ENCODE measurements at places on chromosomes 1 and 21.
A peak's percentile ranks its signal among the peaks of the same experiment; 100 is the strongest.

- DNase-seq = no peak
Measured at GRCh38 chr1:224859651-224860050, 69.8 kb upstream of the DNAH14 start.

- peak; percentile 61 for DNase-seq
Measured at GRCh38 chr1:78649628-78650027, at the start of gene IFI44. Gene IFI44 (plus strand): TSS chr1:78649831. CDS start chr1:78650196, 365 bp downstream.

- DNase-seq = no peak
Measured at GRCh38 chr1:63381741-63382140, 14.3 kb downstream of the ALG6 start.

DNA sequence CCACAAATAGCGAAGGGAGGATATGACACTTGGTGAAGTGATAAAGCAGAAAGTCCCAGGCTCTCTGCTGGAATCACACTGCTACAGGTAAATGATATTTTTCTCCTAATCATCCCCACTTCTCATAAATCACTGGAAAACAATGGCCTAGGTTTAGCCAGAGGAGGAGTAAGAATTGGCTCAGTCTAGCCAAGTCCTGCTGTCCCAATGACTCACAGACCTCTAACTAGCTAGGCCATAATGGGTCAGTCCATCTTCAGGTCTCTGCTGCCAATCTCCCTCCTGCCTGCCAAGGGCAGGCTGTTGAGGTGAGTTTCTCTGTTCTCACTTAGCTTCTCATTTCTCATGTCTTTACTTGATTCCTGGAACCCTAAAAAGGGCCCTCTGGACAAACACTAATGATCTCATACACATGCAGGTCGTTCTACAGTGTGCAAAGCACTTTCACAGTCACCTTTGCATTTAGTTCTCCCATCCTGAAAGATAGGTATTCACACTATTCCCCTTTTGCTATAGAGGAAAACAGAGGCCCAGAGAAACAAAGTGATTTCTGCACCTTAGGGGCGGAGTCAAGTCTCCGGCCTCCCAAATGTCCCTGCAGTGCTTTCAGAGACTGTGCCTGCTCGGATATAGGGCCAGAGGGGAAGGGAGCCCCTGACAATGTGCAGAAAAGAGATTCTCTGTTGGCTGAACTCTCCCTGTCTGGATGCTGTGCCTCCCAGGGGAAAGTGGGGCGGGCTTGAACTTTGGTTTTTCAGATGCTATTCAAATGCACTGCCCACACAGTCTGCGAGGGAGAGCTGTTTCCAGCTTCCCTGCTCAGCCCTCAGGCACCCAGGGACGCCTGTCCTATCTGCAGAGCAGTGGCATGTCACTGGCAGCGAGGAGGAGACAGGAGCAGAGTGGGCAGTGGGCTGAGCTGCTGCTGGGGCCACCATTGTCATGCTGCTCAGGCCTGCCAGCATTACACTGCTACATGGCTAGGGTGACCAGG is 3.9 kb upstream of the CDK18 start:
- DNase-seq = no peak

DNA sequence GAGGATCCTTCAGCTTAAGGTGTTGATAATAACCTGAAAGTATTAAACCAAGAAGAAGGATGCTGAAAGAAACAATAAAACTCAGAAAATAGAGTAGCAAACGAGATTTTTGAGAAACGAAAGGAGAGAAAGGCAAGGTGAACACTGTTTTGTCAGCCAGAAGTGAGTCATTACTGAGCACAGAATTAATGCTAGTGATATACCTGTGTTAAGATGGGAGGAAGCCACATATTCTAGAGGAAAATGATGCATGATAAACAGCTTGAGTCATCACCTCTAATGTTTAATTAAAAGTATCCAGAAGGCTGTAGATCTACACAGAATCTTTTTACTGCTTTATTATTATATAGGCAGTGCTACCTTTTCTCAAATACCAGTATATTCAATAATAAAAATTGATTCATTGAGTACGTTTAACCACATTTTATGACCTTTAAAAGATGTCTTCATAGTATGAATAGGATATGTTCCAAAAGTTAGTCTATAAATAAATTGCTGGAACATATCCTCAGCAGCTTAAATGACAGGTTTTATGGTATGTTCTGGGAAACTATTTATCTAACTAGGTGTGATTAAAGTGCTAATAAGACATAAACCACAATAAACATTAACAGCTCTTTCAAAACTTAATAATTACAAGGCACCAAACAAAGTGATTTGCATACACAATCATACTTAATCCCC is 10.3 kb downstream of the SH3GLB1 start:
- no peak for DNase-seq

DNA sequence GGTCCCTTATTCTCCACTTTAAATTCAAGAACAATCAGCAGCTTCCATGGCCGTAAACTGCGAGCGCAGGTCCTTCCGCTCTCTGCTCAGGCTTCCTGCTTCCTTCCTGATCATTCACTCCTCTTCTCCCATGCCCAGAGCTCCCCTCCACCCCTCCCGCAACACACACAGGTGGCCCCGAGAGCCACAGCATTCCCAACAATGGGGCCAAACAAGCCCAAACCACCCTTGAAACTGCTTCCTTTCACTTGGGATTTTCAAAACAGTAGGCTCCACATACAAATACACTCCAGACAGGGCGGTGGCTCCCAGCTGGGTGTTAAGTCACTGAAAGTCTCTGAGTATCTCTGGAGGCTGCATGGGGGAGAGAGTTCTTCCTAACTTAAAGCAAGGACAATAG is 11.4 kb downstream of the FAM89A start:
- no peak for DNase-seq

DNA sequence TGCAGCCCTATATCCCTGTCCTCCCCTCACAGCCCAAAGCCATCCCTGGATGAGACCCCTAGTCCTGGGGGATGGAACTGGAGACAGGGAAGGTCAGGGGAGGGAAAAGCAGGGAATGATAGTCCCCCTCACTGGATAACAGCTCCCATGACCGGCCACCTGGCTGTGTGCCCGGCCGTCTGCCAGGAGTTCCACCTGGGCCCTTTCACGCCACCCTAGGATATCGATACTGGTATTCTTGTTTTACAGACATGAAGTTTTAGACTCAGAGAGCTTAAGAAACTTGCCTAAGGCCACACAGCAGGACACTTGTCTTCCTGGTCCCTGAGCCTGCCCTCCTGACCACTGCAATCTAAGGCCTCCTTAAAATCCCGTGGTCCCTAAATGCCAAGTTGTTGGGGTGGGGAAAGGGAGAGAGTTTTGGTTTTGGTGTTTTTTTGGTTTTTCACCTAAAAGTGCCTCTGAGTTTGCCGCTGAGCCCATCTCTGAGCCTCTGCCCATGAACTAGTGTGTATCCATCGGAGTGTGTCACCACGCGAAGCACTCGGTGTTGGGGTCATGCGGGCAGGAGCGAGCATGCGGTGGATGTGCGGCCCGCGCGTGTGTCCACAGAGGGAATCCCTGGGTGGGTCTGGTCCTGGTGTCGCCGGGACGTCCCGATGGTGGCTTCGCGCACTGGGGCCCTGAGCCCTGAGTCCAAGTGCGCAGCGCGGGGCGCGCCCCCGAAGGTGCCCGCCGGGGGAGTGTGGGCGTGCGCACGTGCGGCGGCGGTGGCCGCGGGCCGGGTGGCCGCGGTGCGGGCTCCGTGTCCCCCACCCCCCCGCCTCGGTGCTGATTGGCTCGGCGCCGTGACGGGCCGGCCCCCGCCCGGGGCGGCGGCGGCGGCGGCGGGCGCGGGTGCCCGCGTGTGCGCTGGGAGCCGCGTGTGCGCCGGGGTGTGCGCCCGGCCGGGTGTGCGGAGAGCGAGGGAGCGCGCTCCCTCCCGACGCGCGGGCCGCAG is at the start of gene EPHA8:
EPHA8 (plus strand) TSS at position 906 of the 1,000 bp plus-strand sequence. CDS start 147 bp downstream, outside the sequence.
- no peak for DNase-seq

- no peak for DNase-seq
Measured at GRCh38 chr1:180927841-180928240, 15.1 kb downstream of the KIAA1614 start.

DNA sequence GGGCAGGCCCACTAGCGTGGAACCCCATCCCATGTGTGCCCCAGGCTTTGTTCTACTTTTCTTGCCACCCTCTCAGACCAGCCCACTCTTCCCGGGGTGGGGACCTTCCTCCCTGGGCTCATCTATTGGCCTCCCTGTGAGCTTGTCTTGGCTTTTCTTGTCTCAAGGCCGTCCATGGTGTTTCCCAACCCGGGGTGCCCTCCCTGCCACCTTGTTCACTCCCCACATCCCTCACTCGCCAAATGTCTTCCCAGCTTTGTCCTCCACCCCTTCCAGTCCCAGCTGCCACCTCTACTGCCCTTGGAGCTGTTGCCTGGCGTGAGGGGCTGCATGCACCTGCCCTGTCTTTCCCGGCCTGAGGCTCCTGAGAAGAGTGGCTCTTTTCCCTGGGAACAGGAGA is 18.4 kb downstream of the LRRC71 start:
- no peak for DNase-seq

- DNase-seq = no peak
Measured at GRCh38 chr21:44018127-44018526, 6.0 kb downstream of the TRAPPC10 start.

- no peak for DNase-seq
Measured at GRCh38 chr1:37672136-37672870, 20.0 kb upstream of the CDCA8 start.

DNA sequence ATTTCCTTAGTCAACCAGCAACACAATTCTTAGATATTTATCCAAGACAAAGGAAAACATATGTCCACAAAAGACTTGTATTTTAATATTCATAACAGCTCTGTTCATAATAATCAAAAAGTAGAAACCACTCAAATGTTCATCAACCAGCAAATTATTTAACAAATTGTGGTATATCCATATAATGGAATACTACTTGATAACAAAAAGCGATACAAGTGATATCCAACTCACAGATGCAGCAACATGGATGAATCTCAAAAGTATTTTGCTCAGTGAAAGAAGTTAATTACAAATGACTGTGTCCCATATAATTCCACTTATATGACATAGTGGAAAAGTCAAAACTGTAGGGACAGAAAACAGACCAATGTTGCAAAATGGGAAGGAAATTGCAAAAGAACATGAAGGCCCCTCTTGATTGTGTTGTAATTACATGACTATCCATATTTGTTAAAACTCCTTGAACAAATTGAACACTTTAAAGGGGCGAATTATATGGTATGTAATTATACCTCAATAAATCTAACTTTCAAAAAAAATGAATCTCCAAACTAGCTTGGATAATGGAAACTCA is 116.9 kb downstream of the EDEM3 start:
- no peak for DNase-seq

GRCh38 chr1:180976191-180976590 is 46.5 kb downstream of the STX6 start:
- DNase-seq = no peak

DNA sequence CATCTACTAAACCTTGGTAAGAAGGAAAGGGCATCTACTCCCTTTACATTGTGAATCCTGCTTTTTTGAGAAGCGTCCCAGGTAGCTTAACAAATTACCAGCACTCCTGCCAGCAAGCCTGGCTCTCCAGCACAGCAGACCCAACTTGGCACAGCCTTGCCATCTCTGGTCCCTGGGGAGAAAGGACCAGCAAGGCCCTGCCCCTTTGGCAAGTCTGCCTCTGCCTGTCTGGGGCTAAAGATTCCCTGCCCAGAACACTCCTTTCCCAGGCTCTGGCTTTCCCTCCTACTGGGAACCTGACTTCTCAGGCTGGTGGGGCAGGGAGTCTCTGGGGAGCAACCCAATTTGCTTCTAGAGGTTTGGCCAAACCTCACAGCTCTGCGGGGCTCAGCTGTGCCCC is 68.5 kb downstream of the ATP2B4 start:
- no peak for DNase-seq

DNA sequence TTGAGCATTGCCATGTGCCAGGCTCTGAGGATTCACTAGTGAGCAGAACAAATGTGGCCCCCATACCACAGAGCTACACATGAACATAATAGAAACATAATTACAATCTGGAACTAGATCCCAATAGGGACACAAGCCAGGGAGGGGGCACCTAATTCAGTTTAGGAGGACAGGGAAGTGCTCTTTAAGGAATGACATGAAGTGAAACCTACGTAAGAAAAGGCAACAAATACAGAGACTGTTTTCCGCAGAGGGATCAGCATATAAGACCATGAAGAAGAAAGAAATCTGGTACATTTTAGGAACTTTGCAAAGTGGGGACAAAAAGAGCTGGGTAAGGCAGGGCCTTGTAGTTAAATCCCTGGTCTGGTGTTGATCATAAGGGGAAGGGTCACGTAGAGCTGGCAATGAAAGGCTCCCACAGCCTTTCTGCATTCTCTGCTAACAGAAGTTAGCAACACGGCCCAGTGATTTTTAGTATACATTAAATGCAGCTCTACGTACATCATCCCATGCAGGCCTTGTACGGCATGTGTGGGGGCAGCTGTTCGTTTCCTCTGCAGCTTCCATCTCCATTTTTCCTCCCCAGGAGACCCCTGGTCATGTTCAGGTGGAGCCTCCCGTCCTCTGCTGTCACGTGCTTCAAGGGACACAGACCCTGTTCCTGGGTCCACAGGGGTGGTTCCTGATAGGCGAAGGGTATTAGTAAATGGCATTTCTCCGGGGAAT is 26.8 kb upstream of the SLC30A1 start:
- no peak for DNase-seq

DNA sequence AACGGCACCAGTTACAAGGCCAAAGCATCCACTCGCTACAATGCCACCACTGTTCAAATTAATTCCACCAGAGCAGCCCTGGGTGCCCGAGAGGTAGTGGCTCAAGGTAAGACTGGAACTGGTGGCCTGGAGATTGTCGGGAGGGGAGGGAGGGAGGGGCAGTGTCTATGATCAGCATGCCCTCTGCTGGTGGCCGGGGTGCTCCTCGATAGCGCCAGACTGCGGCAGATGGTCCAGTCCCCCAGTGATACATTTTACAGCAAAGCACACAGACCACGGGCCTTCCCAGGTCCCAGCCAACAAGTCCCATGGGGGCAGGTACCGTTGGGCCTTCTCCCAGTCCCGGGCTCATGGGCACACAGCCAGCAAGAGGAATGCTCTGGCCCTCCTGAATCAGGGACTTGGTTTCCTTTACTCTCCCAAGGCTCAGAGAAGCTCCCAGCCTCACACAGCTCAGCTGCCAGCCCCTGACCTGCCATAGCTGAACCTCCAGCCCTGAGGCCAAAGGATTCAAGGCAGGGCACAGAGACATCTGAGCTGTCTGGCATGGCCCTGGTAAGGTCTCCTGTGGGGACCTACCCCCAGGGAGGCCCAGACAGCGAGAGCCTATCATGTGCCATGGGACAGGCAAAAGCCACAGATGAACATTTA is 15.3 kb downstream of the ACOT7 start:
- no peak for DNase-seq

GRCh38 chr1:226586650-226587422 is 38.3 kb downstream of the STUM start:
- DNase-seq = no peak

- DNase-seq = no peak
Measured at GRCh38 chr1:4724695-4725250, 70.4 kb downstream of the AJAP1 start.

- no peak for DNase-seq
Measured at GRCh38 chr1:65605621-65606020, 185.2 kb downstream of the LEPR start.

GRCh38 chr1:172270605-172271004 is 149.9 kb upstream of the C1orf105 start:
- no peak for DNase-seq

Measured in activated T-cell treated with anti-CD3 and anti-CD28 coated beads, Interleukin-2, amount 50 U/mL, for 4 hours (primary cell).